NCI-H1092 (cell line): ENCODE measurements at places on chromosomes 1 and 21.

- no peak for DNase-seq
These were observed 211.6 kb downstream of the DSCAM start for GRCh38 chr21:40635391-40635790.

DNA sequence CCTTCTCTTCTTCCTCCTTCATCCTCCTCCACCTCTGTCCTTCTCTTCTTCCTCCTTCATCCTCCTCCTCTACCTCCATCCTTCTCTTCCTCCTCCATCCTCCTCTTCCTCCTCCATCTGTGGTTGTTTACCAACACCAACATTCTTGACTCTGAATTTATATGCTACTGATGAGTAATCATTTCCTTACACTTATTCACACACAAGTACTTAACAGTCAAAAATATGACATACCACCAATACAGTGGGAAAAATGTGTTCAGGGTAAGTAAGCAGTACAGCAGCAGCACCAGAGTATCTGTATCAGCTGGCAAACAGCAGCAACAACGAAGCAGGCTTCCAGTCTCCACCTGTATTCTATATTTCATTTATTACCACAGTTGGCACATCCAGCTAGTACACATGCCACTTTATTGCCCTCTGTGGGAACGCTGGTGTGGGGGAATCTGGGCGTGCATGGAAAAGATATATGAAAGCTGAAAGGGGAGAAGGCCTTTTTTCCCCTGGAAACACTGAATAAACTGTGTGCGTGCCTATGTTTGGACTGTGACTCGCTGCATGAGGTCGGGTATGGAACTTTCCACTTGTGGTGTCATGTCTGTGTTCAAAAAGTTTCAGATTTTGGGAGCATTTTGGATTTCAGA is 16.0 kb downstream of the ADSS2 start:
- no peak for DNase-seq

DNA sequence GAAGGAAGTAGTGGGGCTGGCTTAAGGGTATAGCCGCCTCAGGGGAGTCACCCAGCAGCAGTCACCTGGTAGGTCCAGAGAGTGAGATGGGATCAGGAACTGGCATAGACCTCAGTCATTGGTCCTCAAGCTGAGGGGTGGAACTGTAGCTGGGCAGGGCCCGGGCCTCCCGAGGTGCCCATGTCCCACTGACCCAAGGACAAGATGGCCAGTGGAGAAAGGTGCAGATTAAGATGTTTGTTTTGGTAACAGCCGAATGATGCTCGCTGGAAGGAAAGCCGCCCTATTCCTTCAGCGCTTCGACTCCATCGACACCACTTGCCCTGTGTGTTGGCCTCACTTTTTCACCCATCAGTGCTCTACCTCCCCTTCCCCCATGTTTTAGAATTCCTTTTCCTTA is 16.4 kb downstream of the COL9A2 start:
- no peak for DNase-seq

GRCh38 chr1:24032981-24033380 is 52.9 kb upstream of the SRSF10 start:
- DNase-seq: no peak

GRCh38 chr1:50232336-50232735 is 123.6 kb downstream of the ELAVL4 start:
- no peak for DNase-seq

- DNase-seq: no peak
These were observed 35.1 kb upstream of the SEC16B start for GRCh38 chr1:178004926-178005391.

- no peak for DNase-seq
These were observed 6.0 kb downstream of the ADIPOR1 start for GRCh38 chr1:202952099-202952498.

DNA sequence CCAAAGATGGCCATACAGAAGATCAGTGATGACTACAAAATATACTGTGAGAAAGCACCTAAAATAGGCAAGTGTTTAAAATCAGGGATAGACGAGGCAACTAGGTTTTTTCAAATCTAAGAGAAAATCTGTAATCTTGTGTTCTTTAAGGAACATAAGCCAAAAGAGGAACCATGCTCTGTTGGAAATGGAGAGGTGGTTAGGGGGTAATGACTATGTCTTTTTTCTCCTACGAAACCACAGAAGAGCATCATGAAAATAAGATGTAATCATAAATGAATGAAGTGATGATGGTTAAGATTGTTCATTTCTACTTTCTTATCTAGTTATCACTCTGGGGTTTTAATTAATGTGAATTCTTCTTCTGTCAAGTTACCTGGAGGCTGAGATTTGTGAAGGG is 43.1 kb downstream of the RGSL1 start:
- DNase-seq: no peak

DNA sequence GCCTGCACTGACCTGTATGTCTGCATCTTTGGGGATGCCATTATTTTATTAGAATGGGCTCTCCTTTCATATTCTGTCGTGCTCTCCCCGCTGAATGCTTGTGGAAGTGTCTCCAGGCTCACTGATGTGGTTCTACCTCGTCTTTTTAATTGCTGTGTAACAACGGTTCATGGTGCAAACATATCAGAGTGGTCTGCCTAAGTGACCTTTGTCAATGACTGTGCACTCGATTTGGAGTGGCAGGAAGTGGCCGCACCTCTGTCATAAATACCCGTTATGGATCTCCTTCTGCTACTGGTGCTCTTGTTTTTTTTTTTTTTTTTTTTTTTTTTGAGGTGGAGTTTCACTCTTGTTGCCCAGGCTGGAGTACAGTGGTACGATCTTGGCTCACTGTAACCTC is 38.3 kb downstream of the SPSB1 start:
- no peak for DNase-seq

- no peak for DNase-seq
These were observed 2.3 kb upstream of the CHI3L1 start for GRCh38 chr1:203188686-203189232.

GRCh38 chr21:34129039-34129891 is 55.9 kb downstream of the MRPS6 start:
- peak; percentile 87 for DNase-seq

DNA sequence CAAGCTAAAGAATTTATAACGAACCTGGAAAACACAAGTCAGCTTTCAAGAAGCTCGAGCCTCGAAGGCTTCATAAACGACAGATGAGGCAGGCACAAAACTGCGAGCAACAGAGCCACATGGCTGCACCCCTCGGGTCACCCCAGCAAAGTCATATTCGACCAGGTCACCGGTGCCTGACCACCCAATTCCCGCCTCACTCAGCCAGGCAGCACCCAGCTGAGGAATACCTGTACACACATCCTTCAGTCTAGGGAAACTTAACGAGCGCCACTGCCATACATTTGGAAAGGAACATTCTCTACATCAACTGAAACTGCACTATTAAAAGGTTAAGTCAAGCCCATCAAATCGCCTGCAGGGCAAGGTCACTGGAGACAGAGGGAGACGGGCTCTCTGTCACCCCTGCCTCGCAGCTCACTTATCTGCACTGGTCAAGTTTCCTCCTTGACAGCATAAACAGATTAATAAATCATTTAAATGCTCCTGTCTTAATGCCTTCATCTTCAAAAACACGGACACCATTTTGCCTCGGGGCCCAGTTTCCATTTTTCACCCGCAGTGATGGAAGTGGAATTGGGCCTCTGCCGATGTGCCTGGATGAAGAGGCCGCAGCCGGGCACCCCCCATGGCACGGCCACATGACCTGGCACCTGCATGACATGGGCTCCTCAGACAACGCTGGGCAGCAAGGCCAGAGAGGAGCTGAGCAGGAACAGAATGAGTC is 20.6 kb downstream of the NPHP4 start:
- no peak for DNase-seq

GRCh38 chr1:66951513-66951912 is 26.7 kb downstream of the MIER1 start:
- no peak for DNase-seq

GRCh38 chr1:151509350-151510019 is 1.7 kb upstream of the CGN start:
- DNase-seq: no peak

GRCh38 chr1:20476265-20477038 is 9.6 kb downstream of the CAMK2N1 start:
- DNase-seq: no peak

- no peak for DNase-seq
These were observed 93.5 kb upstream of the CAMK1G start for GRCh38 chr1:209490013-209490412.

- DNase-seq: no peak
These were observed 18.5 kb upstream of the TMEM222 start for GRCh38 chr1:27303509-27303908.

DNA sequence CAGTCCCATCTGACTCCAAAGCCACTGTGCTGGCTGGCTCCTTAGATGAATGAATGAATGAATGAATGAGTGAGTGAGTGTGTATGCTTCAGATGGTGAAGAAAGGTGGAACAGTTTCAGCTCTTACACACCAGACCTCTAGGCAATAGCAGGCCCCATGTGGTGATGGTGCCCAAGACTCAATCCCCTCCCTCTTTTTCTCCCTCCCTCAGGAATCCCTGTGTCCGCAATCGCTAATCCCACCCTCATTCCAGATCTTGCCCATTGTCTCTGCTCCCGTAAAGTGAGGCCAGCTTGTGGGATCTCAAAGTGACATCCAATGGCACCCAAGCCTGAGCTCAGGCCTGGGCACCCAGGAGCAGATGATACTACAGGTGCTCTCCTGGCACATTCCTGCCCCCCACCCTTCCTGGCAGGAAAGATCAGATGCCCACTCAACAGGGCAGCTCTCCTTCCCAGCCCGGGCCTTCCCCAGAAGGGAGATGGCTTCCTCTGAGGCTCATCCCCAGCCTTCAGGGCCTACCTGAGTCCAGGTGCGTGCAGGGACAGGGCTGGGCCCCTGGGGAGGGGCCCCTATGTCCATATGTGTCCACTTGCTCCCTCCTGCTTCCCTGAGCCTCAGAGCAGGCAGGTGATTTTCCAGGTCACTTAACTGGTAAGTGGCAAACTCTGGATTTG is 106.4 kb downstream of the HMGB4 start:
- no peak for DNase-seq

- DNase-seq: no peak
These were observed 1.1 kb upstream of the YBX1 start for GRCh38 chr1:42680921-42681683.

DNA sequence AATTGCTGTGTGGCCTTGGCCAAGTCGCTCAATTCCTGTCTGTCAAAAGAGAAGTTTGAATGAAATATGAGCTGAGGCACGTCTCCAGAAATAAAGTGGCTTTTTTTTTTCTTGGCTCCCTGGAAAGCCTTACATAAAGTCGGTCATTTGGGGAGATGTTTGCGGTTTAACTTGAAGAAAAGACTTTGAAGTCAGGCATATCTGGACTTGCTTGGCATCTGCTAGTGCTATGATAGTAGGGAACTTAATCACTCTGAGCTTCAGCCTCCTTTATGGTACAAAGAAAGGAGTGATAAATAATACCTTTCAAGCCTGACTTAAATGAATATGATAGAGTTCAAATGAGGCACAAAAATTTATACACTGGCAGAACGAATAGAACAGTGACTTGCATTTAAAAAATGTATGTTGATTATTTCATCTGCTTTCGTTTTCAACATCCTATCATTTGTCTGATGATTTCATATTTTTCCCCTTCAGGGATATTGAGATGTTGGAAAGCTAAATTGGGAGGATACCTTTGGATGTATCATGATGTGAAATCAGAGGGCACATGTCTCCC is 60.2 kb downstream of the FASLG start:
- no peak for DNase-seq

- DNase-seq: no peak
These were observed 79.9 kb downstream of the OBSCN start for GRCh38 chr1:228287541-228288425.

- no peak for DNase-seq
These were observed 23.4 kb upstream of the KIAA1614 start for GRCh38 chr1:180889325-180889724.

DNA sequence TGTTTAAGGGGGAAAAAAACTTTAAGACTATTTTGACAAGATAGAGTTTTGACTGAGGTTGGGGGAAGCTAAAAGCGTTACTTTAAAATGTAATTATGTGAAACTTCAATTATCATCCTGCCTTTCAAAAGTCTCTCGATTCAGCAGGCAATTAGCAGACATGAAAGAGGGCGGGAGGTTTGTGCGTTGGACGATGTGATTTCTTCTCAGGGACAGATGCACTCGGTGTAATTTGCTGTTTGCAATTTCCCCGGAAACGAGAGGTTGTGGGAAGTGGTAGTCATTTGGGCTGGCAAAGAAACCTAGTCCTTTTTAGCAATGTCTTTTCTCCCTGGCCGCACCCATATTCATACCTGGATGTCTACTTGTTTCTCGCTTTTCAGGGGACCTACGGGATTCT is 27.1 kb downstream of the KAZN start:
- no peak for DNase-seq
